ENCODE measurements at places on chromosomes 2 and 18.
A peak's percentile ranks its signal among the peaks of the same experiment; 100 is the strongest.

DNA sequence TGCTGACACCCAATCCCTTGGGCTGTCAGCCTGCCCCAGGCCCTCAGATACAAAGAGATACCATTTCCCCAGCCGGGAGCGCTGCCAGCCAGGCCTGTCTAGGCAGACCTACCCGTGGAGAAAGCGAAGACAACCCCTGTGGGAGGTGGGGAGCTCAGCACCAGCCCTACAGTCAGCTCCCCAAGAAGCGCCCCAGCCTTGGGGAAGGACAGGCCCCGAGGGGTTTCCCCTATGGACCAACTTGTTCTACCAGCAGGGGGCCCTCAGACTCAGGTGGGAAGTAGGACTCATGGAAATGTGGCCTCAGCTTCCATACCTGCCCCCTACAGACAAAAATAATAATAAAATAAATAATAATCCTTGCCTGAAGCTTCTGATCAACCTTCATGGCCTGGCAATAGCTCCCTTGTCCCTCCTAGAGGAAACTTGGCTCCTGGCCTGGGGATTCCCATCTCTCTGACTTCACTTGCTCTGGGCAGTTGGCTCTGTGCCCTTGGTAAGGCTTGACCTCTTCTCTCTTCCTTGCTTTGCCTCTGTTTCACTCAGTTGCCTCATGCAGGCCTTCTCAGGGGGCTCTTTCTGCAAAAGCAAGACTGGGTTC lies 7.0 kb downstream of the SLC35F6 start:
- peak; percentile 35 for DNase-seq

GRCh38 chr2:226862623-226863022 lies 26.8 kb downstream of the RHBDD1 start:
- DNase-seq = no peak

GRCh38 chr2:238964544-238965067 lies 116.7 kb downstream of the TWIST2 start:
- no peak for DNase-seq

DNA sequence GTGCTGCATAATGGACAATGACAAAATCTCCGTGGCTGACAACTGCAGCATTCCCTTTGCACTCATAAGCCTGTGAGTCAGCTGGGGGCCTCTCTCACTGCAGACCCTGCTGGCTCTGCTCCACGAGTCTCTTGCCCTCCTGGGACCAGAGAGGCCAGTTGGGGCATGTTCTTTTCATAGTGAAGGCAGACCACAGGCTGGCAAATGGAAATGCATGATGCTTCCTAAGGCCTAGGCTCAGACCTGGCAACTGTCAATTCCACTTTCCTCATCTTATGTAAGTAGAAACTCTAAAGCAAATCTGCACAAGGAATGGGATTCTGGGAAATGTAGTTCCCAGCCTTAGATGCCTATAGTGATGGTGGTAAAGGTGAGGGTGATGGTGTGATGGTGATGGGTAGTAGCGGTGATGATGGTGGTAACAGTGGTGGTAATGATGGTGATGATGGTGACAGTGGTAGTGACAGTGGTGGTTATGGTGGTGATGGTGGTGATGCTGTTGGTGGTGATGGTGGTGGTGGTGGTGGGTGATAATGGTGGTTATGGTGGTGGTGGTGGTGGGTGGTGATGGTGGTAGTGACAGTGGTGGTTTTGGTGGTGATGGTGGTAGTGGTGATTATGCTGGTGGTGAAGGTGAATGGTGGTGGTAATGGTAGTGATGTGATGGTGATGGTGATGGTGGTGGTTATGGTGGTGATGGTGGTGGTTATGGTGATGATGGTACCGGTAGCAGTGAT lies 185.8 kb upstream of the ARL4C start:
- DNase-seq = no peak

- no peak for DNase-seq
These were observed 186.2 kb upstream of the GCFC2 start for GRCh38 chr2:75896779-75897366.

DNA sequence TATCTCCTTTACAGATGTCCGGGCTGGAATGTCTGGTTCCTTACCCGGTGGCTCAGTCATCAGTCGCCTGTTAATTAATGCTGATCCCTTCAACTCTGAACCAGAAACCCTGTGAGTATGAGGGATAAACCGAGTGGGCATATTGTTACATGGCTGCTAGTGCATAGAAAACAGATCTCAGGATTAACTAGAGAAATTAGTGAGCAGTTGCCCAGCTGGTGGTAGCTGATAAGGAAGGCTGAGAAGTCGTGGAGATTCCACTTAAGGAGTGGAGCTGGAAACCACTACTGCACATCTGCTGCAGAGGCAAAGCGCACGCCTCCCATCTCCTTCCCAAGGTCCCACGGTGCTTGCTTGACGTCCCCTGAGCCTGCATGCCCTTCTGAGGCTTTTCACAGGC lies 97.7 kb downstream of the DGKD start:
- no peak for DNase-seq

- DNase-seq = no peak
These were observed 33.7 kb downstream of the G6PC2 start for GRCh38 chr2:168934826-168935225.

Measured in astrocyte of the cerebellum (primary cell).